Stimulated activated naive CD8-positive, alpha-beta T cell treated with anti-CD3 and anti-CD28 coated beads, Interleukin-15, Interleukin-2, amounts not matched to agents 100 U/mL and 50 U/mL, for 24 hours (primary cell): ENCODE measurements at places on chromosomes 16 and 17.

- DNase-seq: no peak
Measured at GRCh38 chr17:3316836-3317235, 18.7 kb upstream of the OR3A1 start.

- no peak for DNase-seq
Measured at GRCh38 chr16:87369117-87369765, 14.3 kb downstream of the FBXO31 start.

DNA sequence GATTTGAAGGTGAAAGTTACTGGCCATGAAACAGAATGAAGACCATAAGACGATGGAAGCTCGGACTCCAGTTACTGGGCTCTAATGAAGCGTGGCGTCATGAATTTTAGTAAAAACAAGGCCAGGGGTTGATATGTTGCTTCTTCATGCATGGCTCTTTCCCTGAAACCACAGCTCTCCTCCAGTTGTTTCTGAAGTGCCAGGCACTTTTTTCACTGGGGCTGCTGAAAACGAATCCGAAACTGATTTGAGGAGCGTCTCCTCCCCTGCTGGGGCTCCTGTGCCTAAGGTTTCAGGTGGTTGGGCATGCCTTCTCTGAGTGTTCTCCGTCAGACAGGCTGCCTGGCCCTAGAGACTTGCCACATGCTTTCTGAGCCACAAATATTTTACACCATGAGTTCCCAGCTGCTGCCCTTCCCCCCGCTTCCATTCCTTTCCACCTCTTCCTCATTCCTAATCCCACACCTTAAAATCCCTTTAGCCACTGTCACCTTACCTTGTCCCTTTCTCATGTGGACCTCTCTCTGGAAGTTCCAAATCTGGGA, 3.7 kb upstream of the MYL4 start:
- peak; percentile 62 for DNase-seq

GRCh38 chr16:84715854-84716253, 16.1 kb downstream of the USP10 start:
- no peak for DNase-seq

DNA sequence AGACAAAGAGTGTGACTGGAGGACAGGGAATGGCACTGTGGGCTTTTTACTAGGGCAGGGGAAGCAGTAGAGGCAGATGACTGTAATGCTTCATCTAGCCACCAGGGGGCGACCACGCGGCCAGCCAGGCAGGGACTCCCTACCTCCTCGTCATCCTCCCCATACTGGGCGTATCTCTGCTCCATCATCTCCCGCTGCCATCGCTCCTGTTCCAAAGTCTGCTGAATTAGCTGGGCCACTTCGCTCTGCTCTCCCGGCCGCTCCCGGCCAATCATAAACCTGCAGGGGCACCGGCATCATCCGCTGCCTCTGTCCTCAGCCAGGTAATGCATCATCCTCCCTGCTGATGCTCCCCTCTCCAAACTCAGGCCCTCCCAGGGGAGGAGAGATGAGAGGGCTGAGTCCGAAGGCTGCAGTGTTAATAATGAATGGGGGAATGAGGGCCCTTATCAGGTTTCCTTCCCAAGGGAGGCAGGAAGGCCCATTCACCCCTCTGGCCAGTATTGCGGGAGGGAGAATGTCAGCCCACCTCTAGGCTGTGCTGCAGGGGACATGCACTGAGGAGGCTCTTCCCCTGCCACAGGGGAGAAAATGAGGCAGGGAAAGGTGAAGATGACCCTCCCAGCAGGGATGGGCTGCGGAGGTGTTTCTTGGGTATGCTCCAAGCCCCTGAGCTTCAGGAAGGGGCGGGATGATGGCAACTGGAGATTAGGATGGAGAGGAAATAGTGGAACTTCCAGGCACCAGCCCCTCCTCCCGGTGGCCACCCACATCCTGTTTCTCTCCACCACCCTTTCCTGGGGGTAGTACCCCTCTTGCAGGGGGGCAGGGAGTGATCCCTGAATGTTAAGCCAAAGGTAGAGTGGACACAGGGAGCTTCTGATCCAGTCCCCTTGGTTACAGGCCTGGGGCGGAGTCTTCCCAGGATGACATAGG, 10.3 kb upstream of the SAMD14 start:
- peak; percentile 85 for DNase-seq

GRCh38 chr16:30526137-30526822, at the start of gene ZNF768:
TSS of gene ZNF768 (minus strand) at chr16:30526566. CDS start at chr16:30526413, 153 bp downstream.
- DNase-seq: peak; percentile 61

DNA sequence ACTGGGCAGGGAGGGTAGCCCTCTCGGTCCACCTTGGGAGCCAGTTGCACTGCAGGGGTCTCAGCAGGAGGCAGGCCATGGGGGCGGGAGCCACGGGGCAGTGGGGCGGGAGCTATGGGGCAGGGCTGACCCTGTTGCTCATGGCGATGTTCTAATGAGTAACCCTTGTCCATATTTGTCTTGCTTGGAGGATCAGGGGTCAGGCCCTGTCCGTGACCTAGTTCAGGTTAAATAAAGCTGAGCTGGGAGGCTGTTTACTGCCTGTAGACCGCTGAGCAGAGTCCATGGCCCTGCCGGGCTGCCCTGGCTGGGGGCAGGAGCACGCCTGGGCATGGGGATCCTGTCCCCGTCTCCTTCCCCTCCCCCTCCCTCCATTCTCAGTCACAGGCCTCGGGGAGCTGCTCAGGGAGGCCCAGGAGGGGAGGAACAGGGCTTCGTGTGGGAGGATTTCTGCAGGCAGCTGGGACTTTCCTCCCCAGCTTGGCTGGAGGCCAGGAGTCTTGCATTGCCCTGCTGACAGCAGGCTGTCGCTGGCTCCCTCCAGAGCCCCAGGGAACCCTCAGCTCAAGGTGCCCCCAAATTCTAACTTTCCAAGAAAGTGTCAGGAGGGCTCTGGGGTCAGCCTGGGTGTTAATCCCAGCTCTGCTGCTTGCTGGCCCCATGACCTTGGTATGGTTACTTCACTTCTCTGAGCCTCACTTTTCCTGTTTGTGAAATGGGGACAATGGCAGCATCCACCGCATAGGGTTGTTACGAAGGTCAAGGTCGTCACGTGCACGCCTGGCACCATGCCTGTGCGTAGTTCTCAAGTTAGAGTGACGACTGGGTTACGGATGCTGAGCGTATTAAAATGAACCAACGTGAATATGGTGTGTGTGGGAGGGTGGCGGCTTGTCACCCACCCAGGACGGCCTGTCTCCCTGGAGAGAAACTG, 6.1 kb upstream of the SERPINF2 start:
- DNase-seq: peak; percentile 70

- no peak for DNase-seq
Measured at GRCh38 chr16:35744726-35745125, 2285.3 kb downstream of the TP53TG3F start.

- no peak for DNase-seq
Measured at GRCh38 chr17:58470356-58470755, 17.9 kb downstream of the HSF5 start.

DNA sequence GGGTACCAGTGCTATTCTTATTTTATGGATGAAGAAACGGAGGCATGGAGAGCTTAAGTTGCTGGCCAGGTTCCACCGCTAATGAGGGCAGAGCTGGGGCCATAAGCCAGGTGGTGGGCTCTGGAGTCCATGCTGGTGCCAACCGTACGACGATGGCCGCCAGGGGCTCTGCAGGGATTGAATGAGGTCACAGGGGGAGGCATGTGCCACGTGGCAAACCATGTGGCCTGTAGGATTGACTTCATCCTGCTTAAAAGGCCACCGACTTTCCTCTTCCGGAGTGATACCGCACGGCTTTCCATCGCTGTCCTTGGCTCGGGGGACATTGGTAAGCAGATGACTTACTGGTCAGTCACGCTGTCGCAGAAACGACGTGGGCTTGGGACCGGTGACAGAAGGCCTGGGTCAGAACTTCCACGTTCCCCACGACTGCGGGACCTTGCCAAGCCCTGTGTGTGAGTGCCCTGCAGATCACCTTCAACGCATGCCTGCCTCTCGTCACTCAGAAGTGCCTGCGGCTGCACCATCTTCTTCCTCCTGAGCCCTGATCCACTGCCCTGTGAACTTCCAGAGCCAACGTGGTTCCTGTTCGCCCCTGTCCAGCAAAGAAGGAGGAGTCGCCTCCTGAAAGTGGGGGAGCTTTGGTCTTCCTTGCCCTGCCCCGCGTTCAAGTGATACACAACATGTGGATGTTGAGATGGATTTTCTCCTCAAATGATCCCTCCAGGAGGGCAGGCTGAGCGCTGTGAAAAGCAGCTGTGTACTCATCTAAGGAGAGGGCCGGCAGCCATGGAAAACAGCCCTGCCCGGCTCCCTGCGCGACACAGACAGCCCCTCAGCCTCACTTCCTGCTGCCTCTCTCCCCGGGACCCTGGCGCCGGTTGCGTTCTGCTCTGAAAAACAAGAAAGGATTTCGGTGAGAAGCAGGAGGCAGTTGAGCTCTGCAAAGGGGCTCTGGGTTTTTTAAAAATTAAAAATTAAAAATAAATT, 176.7 kb downstream of the C16orf95 start:
- DNase-seq: no peak

DNA sequence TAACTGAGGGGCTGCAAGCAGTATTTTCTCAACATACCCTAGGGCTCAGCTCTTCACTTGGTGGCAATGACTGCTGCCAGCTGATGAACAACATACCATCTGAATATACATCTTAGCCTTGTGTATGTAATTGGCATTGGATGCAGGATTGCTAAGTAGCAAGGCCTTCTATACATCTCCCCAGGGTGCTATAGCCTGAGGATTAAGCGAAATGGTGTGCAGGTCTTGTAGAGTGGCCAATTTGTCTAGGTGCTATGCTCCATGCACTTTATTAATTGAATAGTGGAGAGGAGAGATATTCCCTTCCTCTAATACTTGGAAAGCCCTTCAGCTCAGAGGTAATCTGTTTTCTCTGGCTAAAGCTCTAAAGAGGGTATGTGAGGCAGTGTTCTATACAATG, 71.9 kb downstream of the KIF2B start:
- no peak for DNase-seq

GRCh38 chr16:3959148-3959547, 78.6 kb upstream of the CREBBP start:
- no peak for DNase-seq

- no peak for DNase-seq
Measured at GRCh38 chr16:61791464-61791863, 244.8 kb downstream of the CDH8 start.

GRCh38 chr17:11178581-11178980, 62.4 kb upstream of the SHISA6 start:
- no peak for DNase-seq

GRCh38 chr16:74700438-74701225, at the start of gene MLKL:
TSS of gene MLKL (minus strand) at chr16:74700862. CDS start at chr16:74695757, 5,105 bp downstream.
- DNase-seq: peak; percentile 73

DNA sequence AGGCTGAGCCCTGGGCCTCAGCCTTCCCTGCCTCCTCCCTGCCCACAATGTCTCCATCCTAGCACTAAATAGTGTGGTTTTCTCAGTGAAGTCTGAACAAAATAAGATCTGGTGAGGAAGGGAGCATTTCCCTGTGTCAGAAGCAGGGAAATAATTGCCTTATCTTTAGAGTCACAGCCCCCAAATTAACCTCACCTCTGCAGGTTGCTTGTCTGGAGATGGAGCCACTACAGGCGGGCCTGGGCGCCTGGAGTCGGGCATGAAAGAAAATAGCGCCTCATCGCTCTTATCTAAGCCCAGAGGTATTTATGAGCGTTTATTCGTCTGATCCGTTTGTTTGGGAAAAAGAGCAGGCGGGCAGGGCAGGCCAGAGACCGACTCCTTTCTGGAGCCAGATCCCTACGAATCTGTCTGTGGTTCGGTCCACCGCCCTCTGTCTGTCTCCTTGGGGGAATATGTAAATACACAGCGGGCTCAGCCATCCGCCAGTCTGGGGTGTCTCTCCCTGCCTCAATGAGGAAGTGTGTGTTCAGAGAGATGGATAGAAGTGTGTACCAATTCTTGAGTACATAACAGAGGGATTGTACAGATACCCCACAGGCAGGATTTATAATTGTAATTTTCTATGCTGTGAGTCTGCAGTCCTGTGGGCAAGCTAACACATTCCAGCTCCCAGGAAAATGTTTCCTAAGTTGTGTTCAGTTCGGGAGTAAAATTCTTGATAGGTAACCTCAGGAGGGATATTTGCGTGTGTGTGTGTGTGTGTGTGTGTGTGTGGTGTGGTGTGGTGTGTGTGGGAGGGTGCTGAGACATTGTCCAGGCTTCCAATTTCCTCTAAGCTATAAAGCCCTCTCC, 4.3 kb downstream of the HOXB6 start:
- DNase-seq: no peak

DNA sequence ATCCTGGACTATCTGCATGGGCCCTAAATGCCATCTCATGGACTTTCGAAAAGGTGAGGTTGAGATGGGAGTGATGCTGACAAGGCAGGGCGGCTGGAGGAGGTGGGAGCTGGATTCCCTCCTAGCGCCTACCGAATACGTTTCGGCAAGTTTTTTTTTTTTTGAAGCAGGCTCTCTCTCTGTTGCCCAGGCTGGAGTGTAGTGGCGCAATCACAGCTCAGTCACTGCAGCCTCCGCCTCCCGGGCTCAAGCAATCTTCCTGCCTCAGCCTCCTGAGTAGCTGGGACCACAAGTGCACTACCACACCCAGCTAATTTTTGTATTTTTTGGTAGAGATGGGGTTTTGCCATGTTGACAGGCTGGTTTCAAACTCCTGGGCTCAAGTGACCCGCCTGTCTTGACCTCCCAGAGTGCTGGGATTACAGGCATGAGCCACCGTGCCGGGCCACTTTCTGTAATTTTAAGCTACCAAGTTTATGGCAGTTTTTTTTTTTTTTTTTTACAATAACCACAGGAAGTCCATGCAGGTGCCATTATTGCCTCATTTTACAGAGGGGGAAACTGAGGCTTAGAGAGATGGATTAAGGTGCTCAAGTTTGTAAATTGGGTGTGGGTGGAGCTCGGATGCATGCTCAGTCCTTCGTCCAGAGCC, 246.4 kb downstream of the PRKCA start:
- DNase-seq: no peak

DNA sequence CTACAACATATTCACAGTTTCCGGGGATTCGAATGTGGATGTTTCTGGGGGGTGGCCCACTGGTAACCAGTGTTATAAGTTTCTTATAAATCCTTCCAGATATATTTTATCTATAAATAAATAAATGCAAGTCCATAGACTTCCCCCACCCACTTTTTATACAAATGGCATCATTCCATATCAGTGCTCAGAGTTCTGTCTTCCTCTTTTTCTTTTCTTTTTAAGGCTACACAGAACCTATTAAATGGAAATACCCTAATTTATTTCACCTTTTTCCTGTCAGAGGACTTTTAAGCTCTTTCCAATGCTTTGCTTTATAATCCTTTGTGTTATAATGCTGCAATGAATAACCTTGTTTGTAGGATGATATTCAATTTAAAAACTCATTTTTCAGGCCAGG, 3.8 kb downstream of the LGALS9 start:
- no peak for DNase-seq

- DNase-seq: no peak
Measured at GRCh38 chr16:56614549-56614991, 6.2 kb downstream of the MT2A start.

DNA sequence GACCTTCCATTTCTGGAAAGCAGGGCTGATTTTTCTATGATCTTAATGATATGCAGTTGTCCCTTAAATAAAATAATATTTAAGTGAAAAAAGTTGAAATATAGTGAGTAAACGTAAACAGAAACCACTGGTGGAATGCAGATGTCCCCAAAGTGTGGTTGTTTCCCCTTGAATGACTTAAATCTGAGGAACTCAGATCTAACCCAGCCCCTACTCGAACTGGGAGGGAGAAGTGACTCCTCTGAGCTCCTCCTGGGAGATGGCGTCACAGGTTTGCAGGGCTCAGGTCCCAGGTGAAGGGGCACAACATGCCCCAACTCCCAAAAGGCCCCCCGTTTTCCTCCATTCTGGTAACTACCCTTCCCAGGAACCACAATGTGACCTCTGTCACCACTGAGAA, 142.8 kb downstream of the IRF8 start:
- DNase-seq: no peak

- DNase-seq: no peak
Measured at GRCh38 chr16:53043986-53044601, 8.6 kb downstream of the CHD9NB start.
